ENCODE measurements at places on chromosomes 4 and X.

DNA sequence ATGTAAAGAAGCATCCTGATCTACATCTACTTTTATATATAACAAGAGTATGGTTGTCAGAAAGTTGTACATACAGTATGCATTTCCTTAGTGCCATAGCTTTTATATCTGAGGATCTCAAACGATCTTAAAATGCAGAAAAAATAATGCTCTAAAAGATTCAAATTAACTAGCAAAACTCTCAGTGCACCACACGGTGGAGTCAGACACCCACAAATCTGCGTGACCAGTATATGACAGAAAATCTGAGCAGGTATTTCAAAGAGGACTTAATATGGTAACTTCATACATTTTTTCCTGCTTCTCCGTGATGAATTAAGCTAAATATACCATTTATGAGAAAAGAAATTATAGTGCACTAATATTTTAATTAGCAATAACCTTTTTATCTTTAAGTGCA is 803.0 kb downstream of the DMD start:
- DNase-seq: no peak

DNA sequence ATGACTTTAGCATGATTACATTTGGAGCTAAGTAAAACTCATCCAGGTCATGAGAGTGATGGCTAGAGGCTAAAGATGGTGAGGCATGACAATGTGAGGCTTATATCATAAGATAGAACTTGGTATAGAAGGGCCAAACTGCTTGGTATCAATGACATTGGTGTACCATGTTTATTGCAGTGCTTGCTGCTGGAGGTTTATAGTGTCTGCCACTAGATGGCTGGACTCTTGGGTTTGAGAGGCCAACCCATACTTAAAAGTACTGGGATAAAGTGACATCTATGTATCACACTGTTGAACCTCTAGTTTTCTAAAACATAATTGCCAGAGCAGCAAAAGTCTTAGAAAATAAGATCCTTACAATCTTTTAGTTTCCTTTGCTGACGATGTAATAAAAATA is 83.0 kb upstream of the TACR3 start:
- no peak for DNase-seq

- no peak for DNase-seq
These were observed 236.7 kb upstream of the PGRMC2 start for GRCh38 chr4:128524311-128524710.

DNA sequence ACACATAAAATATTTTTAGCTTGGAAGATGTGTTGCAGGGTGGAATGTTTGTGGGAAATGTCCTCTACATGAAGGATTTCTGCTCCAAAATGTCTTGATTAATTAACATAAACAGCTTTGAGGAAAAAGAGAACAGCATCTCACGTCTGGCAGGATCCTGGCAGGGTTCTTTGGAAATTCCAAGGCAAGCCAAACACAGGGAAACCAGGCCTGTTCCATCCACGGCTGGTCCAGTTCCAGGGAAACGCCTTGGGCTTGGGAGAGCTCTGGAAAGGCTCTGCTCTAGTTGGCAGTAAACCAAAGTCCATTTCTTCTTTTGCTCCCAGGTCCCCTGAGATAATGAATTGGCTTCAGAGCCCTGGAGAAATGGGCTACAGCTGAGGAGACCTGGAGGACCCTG is 42.4 kb upstream of the GAB1 start:
- DNase-seq: no peak

GRCh38 chrX:100090931-100091330 is 319.1 kb downstream of the PCDH19 start:
- DNase-seq: no peak

GRCh38 chrX:68725756-68726365 is 78.4 kb downstream of the STARD8 start:
- DNase-seq: no peak

- DNase-seq: no peak
These were observed 1562.9 kb upstream of the TENM3 start for GRCh38 chr4:180680305-180680704.

All from activated T-cell treated with anti-CD3 and anti-CD28 coated beads, Interleukin-2, amount 50 U/mL, for 4 hours (primary cell).